ENCODE measurements at places on chromosomes 6 and 20.

DNA sequence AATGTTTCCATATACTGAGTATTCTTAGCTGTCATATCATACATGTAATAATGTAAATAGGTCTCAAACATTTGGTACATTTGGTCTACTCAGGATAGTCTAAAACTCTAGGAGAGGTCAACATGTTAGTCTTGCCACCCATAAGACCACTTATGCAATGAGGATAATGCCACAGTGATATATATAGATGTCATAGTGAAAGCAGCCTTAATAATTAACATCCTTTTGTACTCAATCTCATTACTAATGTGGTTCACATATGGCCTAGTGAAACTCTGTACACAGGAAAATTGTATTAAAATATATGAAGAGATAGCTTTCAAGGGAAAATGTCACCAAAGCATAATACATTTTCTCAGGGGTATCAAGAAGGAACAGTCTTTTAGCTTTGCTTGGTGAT, 577.9 kb downstream of the TFAP2B start:
- no peak for DNase-seq

- DNase-seq, result peak; percentile 58
Observed at GRCh38 chr6:133291671-133292070, 50.5 kb downstream of the EYA4 start.

DNA sequence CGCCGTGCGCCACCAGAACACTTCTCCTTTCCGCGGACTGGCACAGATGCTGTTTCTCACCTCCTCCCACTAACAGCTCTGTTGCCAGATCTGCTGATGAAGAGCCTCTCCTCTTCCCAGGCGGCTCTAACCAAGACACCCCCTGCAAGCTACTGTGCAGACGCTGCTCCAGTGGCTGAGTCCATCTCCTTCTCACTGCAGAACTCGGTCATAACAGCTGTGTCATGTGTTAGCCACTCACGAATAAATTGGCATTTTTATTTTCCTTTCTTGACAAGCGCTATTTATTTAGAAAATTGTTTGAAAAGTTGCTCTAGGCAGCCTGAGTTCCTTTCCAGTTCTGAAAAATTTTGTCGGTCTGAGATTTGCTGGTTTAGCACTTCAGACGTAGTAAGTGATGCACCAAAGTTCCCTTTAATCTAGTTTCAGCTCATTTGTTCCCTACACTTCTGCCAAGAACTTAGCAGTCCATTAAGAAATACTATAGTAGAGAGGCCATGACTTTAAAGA, 12.8 kb upstream of the PLEKHG1 start:
- no peak for DNase-seq

GRCh38 chr20:343107-343506, 3.8 kb upstream of the NRSN2 start:
- DNase-seq, result no peak

DNA sequence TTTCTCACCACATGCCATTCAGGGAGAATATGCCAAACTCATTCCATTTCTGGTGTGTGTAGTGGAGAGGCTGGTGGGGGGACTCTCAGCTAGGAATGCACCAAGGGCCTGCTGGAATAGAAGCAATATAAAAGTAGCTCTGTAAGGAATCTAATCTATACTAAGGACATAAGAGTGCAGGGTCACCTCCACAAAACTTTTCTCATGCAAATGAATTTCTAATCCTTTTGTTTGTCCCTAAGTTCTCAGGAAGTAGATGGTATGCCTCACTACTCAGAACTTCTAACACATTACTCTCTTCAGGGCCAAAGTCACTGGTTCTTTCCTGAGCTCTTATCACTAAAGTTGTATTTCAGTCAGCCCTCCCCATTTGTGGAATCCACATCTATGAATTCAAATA, 427.2 kb downstream of the C6orf118 start:
- DNase-seq, result no peak

- no peak for DNase-seq
Observed at GRCh38 chr20:8875586-8875985, 193.3 kb upstream of the PLCB4 start.

GRCh38 chr6:34243901-34244884, 4.6 kb downstream of the SMIM29 start:
- peak; percentile 90 for DNase-seq

DNA sequence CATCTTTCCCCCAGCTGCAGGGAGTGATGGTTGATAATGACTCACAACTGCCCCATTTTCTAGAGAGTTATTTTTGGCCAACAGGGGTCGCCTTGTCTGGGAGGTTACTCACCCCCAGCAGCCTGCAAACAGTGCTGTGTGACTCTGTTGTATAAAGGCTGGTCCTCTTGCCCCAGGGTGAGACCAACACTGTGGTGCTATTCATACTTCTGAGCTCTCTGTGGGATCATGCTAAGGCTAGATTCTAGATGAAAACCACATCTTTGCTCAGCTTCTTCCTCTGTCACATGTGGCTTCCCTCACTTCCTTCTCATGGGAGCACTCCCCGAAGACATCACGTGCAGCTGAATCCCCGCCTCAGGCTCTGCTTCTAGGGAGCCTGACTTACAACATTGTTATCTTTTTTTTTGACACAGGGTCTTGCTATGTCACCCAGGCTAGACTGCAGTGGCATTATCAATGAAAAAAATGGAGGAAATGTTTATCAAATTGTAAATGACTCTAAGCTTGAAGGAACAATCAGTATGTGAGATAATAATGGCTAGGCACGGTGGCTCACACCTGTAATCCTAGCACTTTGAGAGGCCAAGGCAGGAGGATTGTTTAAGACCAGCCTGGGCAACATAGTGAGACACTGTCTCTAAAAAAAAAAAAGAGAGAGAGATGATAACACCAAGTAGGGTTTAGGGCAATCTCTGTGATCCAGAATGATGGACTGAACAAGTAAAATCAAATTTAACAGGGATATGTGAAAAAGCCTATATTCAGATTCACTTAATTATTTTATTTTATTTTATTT, 55.7 kb upstream of the SLC23A2 start:
- no peak for DNase-seq

DNA sequence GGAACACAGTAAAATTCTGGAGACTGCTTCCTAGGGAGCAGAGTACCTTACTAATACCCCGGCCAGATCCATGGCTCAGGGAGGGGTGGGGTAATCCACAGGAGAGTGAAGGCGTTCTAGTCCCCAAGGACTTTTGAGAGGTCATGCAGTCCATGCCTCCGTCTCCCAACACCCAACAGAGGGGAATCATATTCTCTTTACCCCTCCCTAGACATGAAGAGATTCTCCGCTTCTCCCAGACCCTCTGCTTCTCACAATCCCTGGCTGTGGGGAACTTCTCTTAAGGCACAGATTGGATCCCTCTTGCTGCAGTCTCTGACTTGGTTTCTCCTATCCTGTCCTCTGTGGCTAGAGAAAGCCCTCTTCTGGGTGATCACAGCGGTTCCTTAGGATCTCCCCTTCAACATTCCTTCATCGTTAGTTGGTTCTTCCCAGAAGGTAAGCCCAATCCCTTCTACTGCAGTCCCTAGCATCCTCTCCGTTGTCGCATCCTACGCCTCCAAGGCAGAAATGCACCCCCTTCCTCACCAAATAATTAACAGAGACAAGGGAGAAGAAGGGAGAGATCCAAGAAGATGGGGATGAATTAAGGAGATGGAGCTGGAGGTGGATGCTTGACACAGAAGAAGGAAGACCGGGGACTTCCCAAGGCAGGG, 562 bp downstream of the GGT7 start:
- DNase-seq, result no peak

DNA sequence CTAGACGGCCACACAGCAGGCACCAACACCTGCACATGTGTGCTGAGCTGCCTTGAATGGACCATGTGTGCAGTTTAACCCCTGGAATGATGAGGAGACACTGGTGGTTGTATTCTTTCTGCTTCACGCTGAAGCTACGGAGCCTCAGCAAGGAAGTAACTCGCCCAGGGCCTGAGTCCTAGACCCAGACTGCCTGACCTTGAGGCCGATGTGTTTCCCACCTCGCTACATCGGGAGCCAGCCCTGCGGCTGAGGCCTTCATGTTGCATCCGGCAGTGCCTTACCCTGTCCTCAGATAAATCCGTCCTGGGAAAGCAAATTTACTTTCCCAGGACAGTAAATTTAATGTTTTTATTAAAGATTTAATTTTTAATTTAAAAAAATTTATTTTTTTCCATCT, 110.0 kb upstream of the MTHFD1L start:
- no peak for DNase-seq

GRCh38 chr20:57587278-57587988, 26.5 kb downstream of the PCK1 start:
- DNase-seq, result no peak

GRCh38 chr6:46510651-46511050, 19.4 kb upstream of the RCAN2 start:
- peak; percentile 92 for DNase-seq

- no peak for DNase-seq
Observed at GRCh38 chr20:21713901-21714296, 8.4 kb downstream of the PAX1 start.

- DNase-seq, result no peak
Observed at GRCh38 chr6:30810813-30811339, 66.5 kb upstream of the IER3 start.

DNA sequence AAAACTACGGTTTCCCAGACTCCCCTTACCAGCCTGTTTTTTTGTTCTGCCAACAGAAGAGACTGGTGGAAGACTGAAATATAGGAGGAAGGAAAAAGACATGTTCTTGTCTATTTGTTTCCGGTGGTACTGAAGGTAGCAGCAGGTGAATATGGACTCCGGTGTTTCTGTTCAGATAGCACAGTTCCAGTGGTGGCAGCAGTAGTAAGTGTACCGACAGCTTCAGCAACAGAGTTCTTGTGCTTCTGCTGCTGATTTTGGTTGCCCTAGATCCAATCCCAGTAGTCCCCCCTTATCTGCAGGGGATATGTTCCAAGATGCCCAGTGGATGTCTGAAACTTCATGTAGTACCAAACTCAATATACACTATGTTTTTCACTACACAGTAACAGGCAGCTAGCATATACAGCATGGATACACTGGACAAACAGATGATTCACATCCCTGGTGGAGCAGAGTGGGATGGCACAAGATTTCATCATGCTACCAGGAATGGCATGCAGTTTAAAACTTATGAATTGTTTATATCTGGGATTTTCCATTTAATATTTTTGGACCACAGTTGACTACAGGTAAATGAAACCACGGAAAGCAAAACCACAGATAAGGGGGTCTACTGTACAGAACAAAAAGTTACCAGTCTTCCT, 301.8 kb downstream of the BTBD9 start:
- peak; percentile 57 for DNase-seq

DNA sequence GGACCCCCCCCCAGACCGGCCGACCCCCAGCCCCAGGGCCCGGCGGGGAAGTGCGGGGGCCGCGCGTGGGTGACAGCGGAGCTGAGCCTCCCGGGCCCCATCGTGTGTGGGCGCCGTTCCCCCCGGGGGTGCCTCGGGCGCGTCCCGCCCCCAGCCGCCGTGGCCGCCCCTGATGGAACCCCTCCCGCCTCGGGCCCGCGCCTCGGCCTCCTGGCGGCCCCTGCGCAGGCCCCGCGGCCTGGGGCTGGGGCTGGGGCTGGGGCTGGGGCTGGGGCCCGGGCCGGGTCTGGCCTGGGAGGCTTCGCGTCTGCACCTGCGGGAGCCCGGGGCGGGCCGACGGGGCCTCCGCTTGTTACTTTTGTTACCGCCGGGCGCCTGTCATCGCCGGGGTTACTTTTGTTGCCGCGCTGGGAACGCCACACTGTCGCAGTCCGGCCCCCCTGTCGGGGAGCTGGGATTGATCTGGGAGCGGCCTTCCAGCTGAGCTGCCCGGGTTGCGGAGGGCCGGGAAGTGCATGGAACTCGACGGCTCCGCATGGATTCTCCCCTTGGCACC, 598 bp downstream of the OGFR start:
- no peak for DNase-seq

GRCh38 chr6:3231247-3232016, 4.0 kb upstream of the TUBB2B start:
- peak; percentile 56 for DNase-seq

- DNase-seq, result peak; percentile 84
Observed at GRCh38 chr6:56374841-56375369, 127.5 kb upstream of the COL21A1 start.

DNA sequence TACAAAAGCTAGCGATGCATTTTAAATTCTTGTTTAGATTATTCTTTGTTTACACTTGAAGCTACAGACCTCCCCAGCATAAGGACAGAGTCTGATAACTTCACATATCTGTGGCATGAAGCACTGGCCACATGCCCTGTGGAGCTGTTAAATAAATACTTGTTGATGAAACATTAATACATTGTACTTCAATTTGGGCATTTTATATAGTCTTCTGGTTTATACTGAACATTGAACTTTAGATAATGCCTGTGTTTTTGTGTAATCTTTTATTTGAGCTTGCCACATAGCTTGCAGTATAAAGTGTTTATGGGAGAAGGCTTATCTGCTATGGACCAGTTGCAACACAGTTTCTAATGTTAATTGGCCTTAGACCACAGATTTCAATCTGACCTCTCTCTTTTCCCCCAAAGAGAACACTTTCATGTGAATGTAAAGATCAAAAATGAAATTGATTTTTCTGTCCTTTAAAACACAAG, 48.2 kb downstream of the FRK start:
- DNase-seq, result no peak

DNA sequence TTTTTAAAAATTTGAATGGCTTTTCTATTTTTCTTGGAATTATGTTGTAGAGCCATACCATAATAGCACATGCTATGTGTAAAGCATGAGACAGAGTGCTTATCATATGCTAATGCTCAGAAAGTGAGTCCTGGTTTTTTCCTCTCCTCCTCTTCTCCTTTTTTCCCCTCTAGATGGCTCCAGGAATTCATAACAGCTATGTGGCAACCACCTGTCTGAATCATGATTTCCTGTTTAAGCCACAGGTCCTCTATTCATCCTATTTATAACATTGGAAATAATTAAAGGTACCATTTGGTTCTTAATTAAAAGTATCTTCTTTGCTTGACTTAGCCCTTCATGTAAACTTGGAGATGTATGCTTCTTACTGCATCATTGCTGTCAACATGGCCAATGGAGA, 260.0 kb upstream of the MAP3K7 start:
- DNase-seq, result no peak

- DNase-seq, result peak; percentile 85
Observed at GRCh38 chr20:34525709-34526416, 9.6 kb downstream of the DYNLRB1 start.

DNA sequence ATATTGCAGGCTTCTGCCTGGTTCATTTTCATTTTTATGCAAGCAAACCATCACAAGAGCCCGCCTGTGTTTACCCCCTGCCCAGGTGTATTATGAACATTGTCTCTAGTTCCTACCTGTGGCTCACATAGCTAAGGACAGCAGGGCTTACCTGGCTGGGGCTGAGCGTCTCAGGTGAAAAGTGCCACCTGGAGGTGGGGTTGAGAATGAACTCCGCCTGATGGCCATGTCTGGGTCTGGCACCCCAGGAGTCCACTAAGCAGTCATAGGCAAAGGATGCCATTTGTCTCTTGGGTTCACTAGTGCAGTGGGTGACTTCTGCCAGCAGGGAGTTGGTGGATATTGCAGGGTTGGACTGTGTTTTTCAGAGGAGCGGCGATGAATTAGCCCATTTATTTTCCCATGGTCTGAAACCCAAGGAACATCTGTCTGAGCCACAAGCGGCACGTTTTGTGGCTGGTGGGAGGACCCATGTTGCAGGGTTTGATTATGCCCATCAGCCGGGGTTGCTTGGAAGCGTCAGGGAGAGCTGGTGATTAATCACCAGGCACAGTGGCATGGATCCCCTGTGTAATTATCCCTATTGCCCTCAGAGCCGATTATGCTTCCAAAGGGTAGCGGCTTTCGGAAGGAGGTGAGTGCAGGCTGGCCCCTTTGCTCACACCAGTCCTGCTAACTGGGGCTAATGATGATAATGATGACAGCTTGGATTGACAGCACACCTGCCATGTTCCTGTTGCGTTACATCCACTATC, 92.1 kb downstream of the CDH26 start:
- DNase-seq, result no peak

GRCh38 chr6:34272013-34272926, 23.5 kb upstream of the SMIM29 start:
- DNase-seq, result no peak

Measured in stromal cell of bone marrow (primary cell).